Motor neuron (in vitro differentiated cells): ENCODE measurements at places on chromosomes 7 and 10. TPM values are rescaled to one million over a fixed set of nuclear protein-coding genes. Genes with fewer than 3 reads are reported as not detected.

AKR1D1 gene
- 0.23 and 0.41 TPM in 2 replicates for total RNA-seq

HGF gene
- 0.57 and 0.92 TPM in 2 replicates for total RNA-seq

TLX1 gene
- 0.05 and 0.19 TPM in 2 replicates for total RNA-seq

ZYX gene
- 15.5 and 17.2 TPM in 2 replicates for total RNA-seq

MEOX2 gene
- 0.20 and 0.27 TPM in 2 replicates for total RNA-seq

OSBPL3 gene
- 9.6 and 11.6 TPM in 2 replicates for total RNA-seq

IGF2BP3 gene
- total RNA-seq = 75.9 and 84.6 TPM in 2 replicates

LRRD1 gene
- 0.33 and 0.69 TPM in 2 replicates for total RNA-seq

RBP3 gene
- total RNA-seq = 0.04 and 0.05 TPM in 2 replicates

EBLN1 gene
- not detected in 2 replicates for total RNA-seq

FAM25A gene
- not detected in 2 replicates for total RNA-seq

CUBN gene
- total RNA-seq = 23.2 and 31.6 TPM in 2 replicates

GIMAP7 gene
- not detected in 2 replicates for total RNA-seq

SLC39A12 gene
- not detected in 2 replicates for total RNA-seq

PRLHR gene
- total RNA-seq = not detected in 2 replicates

CCDC6 gene
- total RNA-seq = 30.3 and 36.1 TPM in 2 replicates

MRC1 gene
- not detected in 2 replicates for total RNA-seq

STYXL1 gene
- total RNA-seq = 42.8 and 45.9 TPM in 2 replicates

ACSM6 gene
- total RNA-seq = 0.24 TPM in 1 of 2 replicates, not detected in the other

ARMC3 gene
- 0.49 and 1.2 TPM in 2 replicates for total RNA-seq

SPDYE16 gene
- total RNA-seq = 1.5 and 1.6 TPM in 2 replicates

GIMAP2 gene
- total RNA-seq = 0.75 TPM in 1 of 2 replicates, not detected in the other

VCL gene
- 15.9 TPM in 2 replicates for total RNA-seq

MEIG1 gene
- total RNA-seq = not detected in 2 replicates

UROS gene
- 57.1 and 59.6 TPM in 2 replicates for total RNA-seq

GPRIN2 gene
- 0.30 and 0.42 TPM in 2 replicates for total RNA-seq

SLC18A3 gene
- total RNA-seq = 0.45 and 0.66 TPM in 2 replicates

ST7 gene
- 52.9 and 54.0 TPM in 2 replicates for total RNA-seq

RADIL gene
- total RNA-seq = 0.15 and 0.32 TPM in 2 replicates

LBX1 gene
- 0.52 and 0.60 TPM in 2 replicates for total RNA-seq

IL6 gene
- 0.64 and 1.5 TPM in 2 replicates for total RNA-seq

ERVW-1 gene
- 1.6 and 6.2 TPM in 2 replicates for total RNA-seq

HHEX gene
- total RNA-seq = 0.54 and 0.56 TPM in 2 replicates

DGKI gene
- 0.27 and 1.8 TPM in 2 replicates for total RNA-seq

NUTM2A gene
- total RNA-seq = 4.7 and 4.9 TPM in 2 replicates
